NCI-H774 (cell line): ENCODE measurements at places on chromosomes 2 and 18.

- DNase-seq = no peak
Measured at GRCh38 chr2:100820523-100821254, 750 bp downstream of the NPAS2 start.

- no peak for DNase-seq
Measured at GRCh38 chr2:66872081-66872985, 437.4 kb downstream of the MEIS1 start.

- no peak for DNase-seq
Measured at GRCh38 chr2:174836377-174836994, 72.2 kb upstream of the CHRNA1 start.

- DNase-seq = no peak
Measured at GRCh38 chr2:121783180-121783579, 27.7 kb downstream of the TSN start.

DNA sequence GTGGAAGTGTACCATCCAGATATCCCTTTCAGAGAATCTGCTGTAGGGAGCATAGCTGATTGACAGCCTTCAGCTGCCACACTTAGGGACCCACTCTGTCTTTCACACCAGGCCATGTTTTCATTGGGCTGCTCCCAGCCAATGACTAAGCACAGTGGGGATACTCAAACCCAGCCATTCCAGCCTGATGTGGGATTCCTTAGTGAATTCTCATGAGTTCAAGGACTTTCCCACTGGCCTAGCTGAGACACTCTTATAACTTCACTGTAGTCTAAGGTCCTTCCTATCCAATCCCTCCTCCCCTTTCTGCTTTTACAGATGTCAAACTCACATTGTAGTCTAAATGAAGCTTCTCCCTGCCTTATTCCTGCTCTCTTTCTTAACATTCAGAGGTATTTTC, 201.2 kb downstream of the PIK3C3 start:
- DNase-seq = no peak

DNA sequence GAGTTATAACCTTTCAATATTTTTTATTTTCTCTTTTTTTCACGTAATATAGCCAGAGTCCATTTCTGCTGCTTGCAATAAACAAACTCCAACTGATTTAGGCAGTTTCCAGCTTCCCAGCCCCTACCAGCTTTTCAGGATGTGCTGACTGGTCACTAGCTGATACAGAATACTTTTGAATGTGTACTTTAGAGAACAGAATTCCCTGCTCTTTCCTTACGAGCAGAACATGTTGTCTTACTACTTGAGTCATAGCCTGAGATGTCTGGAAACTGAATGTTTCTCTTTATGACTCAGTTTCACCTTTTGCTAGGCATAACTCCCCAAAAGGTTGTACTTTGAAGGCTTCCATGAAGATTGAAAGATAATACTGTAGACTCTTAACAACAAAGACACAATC, 44.5 kb upstream of the KCNE4 start:
- DNase-seq = no peak

DNA sequence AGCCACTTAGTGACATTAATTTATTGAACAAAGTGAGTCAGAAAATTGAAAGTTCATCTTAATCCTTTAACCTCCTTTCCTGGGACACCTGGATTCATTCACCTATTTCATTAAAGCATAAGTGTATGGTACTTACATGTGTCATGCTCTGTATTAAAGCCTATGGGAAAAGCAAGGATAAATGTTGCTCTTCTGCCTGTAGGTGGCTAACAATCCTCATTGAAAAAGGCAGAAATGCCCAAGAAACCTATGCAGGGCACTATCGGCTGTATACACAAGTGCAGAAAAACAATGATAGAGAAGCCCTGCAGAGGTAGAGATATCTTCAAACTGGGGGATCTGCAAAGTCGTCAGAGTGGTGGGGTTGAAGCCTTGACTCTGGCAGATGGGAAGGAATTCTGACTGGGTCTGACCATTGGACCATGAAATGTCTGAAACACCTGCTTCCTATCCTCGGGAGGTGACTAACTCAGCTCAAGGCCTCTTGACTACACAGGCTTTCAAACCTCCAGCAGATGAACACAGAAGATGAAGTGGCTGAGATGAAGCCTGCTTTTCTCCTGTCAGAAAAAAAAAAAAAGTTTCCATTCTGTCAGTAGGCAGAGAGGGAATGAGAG, 83.1 kb downstream of the DCC start:
- no peak for DNase-seq

GRCh38 chr2:109200616-109201464, 71.8 kb downstream of the SH3RF3 start:
- DNase-seq = no peak

- no peak for DNase-seq
Measured at GRCh38 chr18:22585333-22585732, 167.6 kb upstream of the CTAGE1 start.

- no peak for DNase-seq
Measured at GRCh38 chr2:209875270-209875669, 103.6 kb downstream of the UNC80 start.

DNA sequence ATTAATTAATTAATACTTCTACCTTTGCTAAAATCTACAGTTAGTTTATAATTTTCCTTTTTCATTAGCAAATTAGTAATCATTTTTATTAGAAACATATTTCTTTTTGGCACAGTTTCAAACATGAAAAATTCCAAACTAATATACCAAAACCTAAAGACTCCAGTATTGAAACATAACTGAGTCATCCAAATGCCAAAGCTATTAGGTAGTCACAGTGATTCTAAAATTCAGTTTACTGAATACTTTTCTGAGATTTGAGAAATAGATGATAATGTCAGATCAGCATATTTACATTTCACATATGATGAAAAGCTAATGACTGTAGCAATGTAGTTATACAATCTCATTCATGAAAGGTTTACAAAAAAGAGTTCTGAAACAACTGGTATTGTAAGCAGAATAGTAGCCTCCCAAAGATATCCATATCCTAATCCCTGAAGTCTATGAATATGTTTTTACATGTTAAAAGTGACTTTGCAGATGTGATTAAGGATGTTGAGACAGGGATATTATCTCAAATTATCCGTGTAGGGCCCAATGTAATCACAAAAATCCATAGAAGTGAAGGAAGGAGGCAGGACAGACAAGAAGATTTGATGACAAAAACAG, 680.2 kb upstream of the CHAC2 start:
- DNase-seq = no peak

DNA sequence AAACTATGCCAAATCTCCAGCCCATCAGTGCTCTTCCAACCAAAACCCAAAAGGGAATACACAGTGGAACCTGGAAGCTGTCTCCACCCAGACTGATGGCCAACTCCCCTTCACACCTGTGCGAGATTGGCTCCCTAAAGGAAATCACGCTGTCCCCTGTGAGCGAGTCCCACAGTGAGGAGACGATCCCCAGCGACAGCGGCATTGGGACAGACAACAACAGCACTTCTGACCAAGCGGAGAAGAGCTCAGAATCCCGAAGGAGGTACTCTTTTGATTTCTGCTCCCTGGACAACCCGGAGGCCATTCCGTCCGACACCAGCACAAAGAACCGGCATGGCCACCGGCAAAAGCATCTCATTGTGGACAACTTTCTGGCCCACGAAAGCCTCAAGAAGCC, 271.1 kb downstream of the SETBP1 start:
- DNase-seq = no peak

- peak; percentile 45 for DNase-seq
Measured at GRCh38 chr2:73983322-73984202, 1.1 kb upstream of the TET3 start.

DNA sequence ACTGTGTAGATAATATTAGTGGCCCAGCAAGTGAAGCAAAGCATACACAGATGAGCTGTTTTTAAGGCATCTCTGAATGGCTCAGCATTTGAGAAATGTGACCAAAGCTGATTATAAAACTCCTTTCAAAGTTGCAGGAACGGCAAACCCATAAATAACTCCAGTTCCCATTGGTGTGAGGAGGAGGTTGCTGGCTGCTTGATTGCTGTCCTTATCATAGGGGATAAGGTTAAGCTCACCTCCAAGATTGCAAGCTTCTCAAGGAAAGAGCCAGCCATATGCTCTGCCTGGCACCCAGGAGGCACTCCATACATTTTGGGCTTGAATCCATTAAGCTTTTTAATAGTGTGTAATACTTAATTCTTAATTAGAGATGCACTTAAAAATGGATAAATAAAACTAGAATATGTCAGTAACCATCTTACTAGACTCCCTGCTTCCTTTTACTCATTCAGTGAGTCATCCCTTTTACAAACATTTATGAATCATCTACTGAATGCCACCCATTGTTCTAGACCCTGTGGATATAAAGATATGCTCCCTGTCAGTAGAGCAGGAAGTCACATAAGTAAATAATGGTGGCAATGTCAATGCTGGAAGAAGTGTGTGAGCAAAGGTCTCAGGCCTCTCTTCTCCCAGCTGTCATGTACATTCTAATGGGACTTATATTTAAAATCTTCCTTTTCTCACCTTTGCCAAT, 99.3 kb downstream of the SPATS2L start:
- peak; percentile 67 for DNase-seq

- no peak for DNase-seq
Measured at GRCh38 chr2:9675415-9676351, 44.9 kb upstream of the YWHAQ start.

DNA sequence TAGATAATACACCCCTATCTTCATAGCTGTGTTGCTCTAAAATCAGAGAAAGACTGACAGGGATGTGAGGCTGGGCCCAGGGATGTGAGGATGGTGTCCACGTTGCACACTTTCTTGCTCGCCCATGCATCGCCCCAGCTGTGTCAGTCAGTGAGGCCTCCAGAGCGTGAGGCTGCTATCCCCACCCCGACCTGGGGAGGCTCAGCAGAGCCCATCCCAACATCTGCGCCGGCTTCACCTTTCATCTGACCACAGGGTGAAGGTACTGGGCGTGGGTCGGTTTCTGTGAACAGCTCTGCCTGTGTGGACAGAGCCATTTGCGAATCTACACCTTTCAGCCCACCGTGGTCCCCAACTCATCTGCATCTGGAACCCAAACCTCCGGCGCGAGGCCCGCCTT, 255.7 kb downstream of the HDAC4 start:
- DNase-seq = no peak

GRCh38 chr18:76754351-76754750, 68.0 kb upstream of the ZNF236 start:
- no peak for DNase-seq

DNA sequence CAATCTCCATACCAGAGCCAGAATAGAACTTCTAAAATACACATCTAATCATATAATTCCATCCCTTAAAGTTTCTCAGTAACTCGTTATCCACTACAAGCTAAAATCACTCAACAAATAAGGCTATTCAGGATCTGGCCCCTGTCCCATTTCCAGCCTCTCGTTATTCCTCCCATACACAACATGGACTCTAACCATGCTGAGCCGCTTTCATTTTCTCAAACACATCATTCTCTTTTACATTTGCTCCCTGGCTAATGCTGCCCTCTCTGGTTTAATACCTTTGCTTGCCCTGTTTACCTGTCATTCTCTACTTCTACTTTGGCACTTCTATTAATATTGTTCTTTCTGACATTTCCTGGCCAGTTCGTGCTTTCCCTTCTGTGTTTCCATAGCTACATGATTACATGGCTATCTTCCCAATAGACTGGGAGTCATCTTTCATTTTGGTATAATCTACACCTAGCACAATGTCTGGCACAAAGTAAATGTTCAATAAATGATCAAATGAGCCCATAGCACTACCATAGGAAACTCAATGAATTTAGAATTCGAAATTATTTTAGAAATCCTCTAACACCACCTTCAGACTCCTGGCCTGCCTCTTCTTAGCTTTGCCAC, 163.6 kb upstream of the VRK2 start:
- peak; percentile 60 for DNase-seq

GRCh38 chr2:178273787-178274360, 79.6 kb downstream of the OSBPL6 start:
- DNase-seq = no peak
